ENCODE measurements at places on chromosomes 7 and 10. TPM values are rescaled to one million over a fixed set of nuclear protein-coding genes. Genes with fewer than 3 reads are reported as not detected.

Gene ITGB8
- total RNA-seq, result 9.8 TPM

Gene CFTR
- not detected for total RNA-seq

Gene LIPJ
- not detected for total RNA-seq

Gene FGFBP3
- total RNA-seq, result 0.65 TPM

Gene VWA2
- total RNA-seq, result under 0.01 TPM

Gene SPDYE16
- not detected for total RNA-seq

Gene TACC2
- 18.5 TPM for total RNA-seq

Gene GBX1
- under 0.01 TPM for total RNA-seq

Gene MRPS33
- 14.4 TPM for total RNA-seq

Gene KEL
- total RNA-seq, result not detected
